ENCODE measurements at places on chromosomes 6 and 20. TPM values are rescaled to one million over a fixed set of nuclear protein-coding genes. Genes with fewer than 3 reads are reported as not detected.

- no peak for DNase-seq
Observed at GRCh38 chr20:21102603-21103311, 3.4 kb downstream of the LINC00237 start.

The CPNE5 gene
- 30.5 TPM for polyA plus RNA-seq

- DNase-seq, result no peak
Observed at GRCh38 chr6:113530769-113531168, 326.4 kb upstream of the MARCKS start.

DNA sequence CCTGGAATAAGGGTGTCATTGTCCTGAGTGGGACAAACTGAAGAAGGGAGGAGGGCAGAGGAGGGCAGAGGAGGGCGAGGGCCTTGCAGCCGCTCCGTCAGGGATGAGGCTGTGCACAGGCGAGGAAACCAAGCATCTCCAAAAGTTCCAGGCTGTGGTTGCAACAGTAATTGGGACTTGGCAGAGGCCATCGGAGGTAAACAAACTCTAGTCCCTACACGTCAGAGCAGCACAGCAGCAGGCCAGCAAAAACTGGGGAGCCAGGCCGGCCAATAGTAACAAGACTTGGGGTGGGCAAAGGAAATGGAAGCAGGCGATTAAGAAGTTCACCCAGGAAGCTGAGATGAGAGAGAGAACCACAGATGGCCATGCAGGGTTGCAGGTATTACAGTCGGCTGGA lies 142.8 kb downstream of the SMOC2 start:
- DNase-seq, result no peak

The MLIP gene
- not detected for polyA plus RNA-seq
